Nephron progenitor cell (in vitro differentiated cells): ENCODE measurements at places on chromosomes 7 and 10.
A peak's percentile ranks its signal among the peaks of the same experiment; 100 is the strongest.

GRCh38 chr10:106487726-106488125, 676.8 kb downstream of the SORCS1 start:
- no peak for DNase-seq

- peak; percentile 45 for DNase-seq
Observed at GRCh38 chr7:1239803-1240516, 7.3 kb downstream of the UNCX start.

DNA sequence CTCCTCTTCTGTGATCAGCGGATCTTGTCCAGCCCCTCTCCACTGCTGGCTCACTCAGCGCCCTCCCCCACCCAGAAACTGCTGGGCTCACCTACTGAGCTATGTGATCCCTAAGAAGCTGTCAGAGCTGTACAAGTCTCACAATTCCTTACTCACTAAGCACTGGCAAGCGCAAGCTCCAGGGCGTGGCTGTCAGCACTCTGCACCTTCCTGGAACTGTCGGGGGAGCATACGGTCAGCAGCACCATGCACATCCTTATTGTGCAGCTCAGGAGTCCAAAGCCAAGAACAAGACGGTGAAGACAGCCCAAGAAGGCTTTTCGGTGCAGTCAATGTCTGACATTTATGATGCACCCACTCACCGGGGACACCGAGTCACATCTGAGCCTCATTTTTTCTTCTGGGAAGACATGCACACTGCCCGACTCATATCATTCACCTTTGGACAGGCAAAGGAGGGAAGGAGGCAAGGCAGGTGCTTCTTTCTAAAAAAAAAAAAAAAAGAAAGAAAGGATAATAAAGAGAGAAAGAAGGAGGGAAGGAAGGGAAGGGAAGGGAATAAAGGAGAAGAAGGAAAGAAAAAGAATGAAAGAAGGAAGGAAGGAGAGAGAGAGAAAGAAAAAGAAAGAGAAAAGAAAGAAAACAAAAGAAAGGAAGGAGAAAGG, 56.3 kb downstream of the ASB13 start:
- DNase-seq: no peak

DNA sequence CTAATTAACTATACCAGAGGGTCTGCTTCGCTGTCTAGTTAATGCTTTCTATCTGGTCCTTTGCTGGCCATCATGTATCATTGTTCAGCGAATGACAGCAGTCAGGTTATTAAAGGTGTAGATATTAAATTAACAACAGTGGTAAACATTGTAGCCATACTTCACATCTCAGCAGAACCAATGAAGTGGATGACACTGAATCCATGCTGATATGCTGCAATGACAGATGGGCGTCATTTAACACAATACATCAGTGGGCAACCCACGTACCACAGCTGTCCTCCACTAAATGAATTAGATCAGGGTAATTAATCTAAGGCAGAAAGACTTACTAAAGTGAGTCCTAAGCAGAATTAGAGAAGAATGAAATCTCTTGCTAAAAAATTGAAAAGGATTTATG, 767.2 kb downstream of the NXPH1 start:
- no peak for DNase-seq

- DNase-seq: no peak
Observed at GRCh38 chr7:94739180-94739579, 83.2 kb upstream of the SGCE start.

GRCh38 chr10:74949034-74949832, 122.8 kb downstream of the KAT6B start:
- no peak for DNase-seq

DNA sequence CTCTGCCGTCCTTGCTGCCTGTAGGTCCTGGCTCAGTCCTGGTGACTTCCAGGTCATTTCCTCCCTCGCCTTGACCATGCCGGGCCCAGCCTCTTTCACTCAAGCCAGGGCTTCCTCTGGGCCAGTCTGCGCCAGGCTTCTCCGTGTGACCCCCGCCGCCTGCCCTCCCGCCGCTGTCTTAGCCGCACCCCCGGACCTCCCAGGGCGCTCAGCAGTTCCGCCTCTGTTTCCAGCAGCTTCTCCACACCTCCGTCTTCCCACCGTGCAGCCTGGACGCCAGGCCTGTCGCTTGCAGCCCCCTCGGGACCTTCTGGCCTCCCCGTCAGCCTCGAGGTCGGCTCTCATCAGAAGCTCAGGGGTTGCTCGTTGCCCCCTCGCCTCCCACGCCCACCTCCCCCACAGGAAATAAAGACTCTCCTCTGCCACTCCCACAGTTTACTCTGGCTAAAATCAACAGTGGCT, 123.0 kb upstream of the FZD8 start:
- peak; percentile 61 for DNase-seq

DNA sequence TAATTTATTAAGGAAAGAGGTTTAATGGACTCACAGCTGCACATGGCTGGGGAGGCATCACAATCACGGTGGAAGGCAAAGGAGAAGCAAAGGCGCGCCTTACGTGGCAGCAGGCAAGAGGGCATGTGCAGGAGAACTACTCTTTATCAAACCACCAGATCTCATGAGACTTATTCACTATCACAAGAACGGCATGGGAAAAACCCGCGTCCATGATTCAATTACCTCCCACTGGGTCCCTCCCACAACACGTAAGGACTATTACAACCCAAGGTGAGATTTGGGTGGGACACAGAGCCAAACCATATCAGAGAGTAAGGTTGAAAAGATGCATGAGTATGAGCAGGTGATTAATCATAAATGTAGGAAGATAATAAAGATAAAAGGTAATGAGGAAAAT, 3.2 kb upstream of the JCAD start:
- no peak for DNase-seq

GRCh38 chr7:156881679-156882078, 11.3 kb downstream of the LMBR1 start:
- DNase-seq: no peak

GRCh38 chr7:130732980-130733930, 752 bp downstream of the KLF14 start:
- no peak for DNase-seq

GRCh38 chr7:131027287-131027773, 293.3 kb upstream of the KLF14 start:
- no peak for DNase-seq

DNA sequence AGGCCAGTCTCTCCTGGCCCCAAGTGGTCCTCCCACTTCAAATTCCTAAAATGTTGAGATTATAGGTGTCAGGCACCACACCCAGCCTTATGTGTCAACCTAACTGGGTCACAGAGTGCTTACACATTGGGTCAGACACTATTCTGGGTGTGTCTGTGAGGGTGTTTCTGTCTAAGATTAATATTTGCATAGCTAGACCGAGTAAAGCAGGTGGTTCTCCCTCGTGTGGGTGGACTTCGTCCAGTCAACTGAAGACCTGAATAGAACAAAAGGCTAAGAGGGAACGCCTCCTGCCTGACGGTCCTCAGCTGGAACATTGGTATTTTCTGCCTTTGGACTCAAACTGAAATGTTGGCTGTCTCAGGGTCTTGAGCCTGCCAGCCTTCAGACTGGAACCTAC, 11.5 kb downstream of the PPIF start:
- no peak for DNase-seq

- DNase-seq: no peak
Observed at GRCh38 chr7:144869082-144869481, 33.2 kb upstream of the TPK1 start.

GRCh38 chr7:116953372-116953905, at the start of gene ST7:
Gene ST7, plus strand, starts transcription at chr7:116953501. Its CDS starts 40 bp downstream, at chr7:116953541.
- DNase-seq: peak; percentile 64

GRCh38 chr7:131106681-131107336, 220.9 kb upstream of the MKLN1 start:
- peak; percentile 30 for DNase-seq

DNA sequence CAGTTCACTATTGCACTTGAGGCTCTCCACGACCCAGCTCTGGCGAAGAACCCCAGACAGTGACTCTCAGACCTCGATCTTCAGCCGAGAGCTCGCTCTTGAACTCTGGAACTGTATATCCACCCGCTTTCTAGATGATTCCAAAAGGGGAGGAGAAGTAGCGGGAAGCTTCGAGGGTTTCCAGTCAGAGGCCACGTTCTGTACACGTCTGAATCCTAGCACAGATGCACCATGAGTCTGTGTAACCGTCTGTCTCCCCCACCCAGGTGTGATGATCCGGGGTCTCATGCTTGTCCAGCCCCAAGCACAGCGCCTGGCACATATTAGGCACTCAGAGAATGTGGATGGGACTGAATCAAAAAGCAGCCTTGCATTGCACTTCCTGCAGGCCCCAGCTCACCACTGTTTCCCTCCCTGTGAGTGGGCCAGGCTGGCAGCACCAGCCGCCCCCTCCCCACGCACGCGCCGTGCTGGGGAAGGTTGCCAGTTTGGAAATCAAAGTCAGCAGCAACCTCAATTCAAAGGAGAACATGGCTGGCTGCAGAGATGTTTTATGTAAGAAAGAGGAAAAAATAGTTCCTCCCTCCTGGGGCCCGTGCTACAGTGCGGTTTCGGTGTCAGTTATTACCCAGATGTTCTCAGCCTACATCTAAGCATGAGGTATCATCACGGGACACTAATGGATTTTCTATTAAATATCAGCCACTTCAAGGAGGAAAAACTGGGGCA, 5.7 kb downstream of the GRID2IP start:
- DNase-seq: no peak

GRCh38 chr10:71660313-71660712, 59.3 kb downstream of the C10orf105 start:
- no peak for DNase-seq

- no peak for DNase-seq
Observed at GRCh38 chr7:156889089-156889488, 3.9 kb downstream of the LMBR1 start.

DNA sequence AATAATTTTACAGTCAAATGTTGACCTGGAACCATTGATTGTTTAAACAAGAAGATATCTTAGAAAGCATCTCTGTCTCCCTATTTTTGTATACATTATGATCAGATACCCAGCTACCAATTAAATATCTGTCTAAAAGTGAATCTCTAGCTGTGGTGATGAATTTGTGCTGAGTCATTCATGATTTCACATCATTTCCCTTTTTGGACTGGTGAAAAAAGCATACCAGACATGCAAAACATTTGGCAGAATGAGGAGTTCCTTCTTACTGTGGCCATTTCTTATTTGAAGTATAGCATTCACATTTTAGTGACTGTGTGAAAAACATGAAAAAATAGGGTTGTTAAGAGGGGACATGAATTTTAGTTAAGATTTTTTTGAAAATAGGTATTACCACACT, 98.0 kb upstream of the GATA3 start:
- DNase-seq: no peak

GRCh38 chr10:72889391-72889831, 4.1 kb upstream of the OIT3 start:
- DNase-seq: no peak

DNA sequence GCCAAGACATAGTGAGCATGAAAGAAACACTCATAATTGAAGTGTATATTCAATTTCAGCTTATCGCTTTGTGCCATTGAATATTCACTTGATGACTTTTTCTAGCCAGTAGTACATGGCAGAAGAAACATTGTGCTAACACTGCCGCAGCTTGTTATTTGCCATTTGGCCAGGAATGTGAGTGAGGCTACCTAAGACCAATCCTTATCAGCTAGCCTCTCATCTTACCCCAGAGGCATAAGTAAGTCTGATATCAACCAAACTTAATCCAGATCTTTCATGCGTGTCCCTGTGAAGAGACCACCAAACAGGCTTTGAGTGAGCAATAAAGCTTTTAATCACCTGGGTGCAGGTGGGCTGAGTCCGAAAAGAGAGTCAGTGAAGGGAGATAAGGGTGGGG, 586.0 kb upstream of the MBL2 start:
- no peak for DNase-seq

- DNase-seq: no peak
Observed at GRCh38 chr10:80512031-80512526, 25.6 kb upstream of the SH2D4B start.

- no peak for DNase-seq
Observed at GRCh38 chr7:24877790-24878311, 102.1 kb downstream of the OSBPL3 start.

- DNase-seq: no peak
Observed at GRCh38 chr7:16392990-16393523, 28.3 kb downstream of the CRPPA start.

GRCh38 chr7:111763221-111763801, 201.0 kb upstream of the IMMP2L start:
- DNase-seq: peak; percentile 31

DNA sequence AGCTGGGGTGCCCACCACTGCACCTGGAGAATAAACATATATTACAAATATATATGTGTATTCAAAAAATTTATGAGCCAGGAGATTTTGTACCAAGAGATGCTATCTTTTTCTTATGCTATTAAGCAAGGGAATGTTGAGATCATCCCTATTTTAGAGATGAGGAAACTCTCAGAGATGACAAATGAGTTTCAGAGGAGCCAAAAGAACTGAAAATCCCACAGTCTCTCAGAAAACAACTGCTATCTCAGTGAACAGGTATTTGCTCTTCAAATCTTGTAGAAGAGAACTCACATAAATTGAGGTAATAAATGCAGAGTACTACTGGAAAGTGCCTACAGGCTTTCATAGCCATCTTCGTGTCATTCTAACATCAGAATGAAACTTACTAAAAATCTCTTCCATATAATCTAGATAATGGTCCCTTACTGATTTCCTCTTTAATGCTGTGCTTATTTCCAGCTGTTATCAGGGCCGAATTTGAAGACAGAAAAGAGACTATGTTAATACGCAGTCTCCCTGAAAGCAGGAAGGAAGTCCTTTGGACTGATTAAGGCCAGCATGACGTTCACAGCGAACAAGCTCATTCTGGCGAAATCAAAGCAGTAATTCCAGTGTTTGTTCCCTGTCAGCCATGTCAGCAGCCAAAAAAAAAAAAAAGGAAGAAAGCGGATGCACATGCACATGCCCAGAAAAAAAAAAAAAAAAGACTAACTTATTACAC, 29.4 kb upstream of the ANAPC16 start:
- no peak for DNase-seq

- DNase-seq: no peak
Observed at GRCh38 chr10:128855618-128856428, 611.2 kb upstream of the MGMT start.

DNA sequence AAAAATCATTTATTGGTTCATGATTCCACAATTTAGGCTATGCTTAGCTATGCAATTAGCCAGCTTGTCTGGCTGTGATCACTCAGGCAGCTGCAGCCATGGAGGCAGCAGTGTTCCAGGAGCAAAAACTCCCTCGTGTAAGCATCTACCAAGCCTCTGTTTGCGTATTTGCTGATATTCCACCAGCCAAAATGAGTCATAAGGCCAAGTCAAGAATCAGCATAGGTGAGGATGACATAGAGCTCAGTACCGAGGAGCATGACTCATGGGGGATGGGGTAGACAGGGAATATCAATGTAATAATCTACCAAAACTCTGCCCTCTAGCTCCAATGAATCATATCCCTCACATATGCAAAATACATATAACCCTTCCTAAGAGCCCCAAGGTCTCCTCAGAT, 63.3 kb downstream of the IMMP2L start:
- no peak for DNase-seq
